ENCODE measurements at places on chromosomes 12 and 14.
A peak's percentile ranks its signal among the peaks of the same experiment; 100 is the strongest.

GRCh38 chr14:77212097-77212870, 30.7 kb downstream of the TMEM63C start:
- no peak for DNase-seq

GRCh38 chr12:26101763-26102162, 23.1 kb downstream of the BHLHE41 start:
- no peak for DNase-seq

GRCh38 chr12:123150744-123151456, at the start of gene PITPNM2:
PITPNM2 (minus strand) TSS chr12:123151090; CDS start chr12:123034590, 116,500 bp downstream.
- peak; percentile 77 for DNase-seq

GRCh38 chr12:48351022-48351708, 446 bp upstream of the ZNF641 start:
- DNase-seq, result no peak

- DNase-seq, result no peak
Measured at GRCh38 chr12:95790033-95790916, at the start of gene NTN4. NTN4 (minus strand) TSS chr12:95790764; CDS start chr12:95790309, 455 bp downstream.

GRCh38 chr12:32497864-32498263, 98.5 kb downstream of the FGD4 start:
- no peak for DNase-seq

GRCh38 chr14:88522393-88522792, 32.4 kb downstream of the PTPN21 start:
- DNase-seq, result no peak

GRCh38 chr14:51869411-51870100, 9.1 kb downstream of the GNG2 start:
- no peak for DNase-seq

DNA sequence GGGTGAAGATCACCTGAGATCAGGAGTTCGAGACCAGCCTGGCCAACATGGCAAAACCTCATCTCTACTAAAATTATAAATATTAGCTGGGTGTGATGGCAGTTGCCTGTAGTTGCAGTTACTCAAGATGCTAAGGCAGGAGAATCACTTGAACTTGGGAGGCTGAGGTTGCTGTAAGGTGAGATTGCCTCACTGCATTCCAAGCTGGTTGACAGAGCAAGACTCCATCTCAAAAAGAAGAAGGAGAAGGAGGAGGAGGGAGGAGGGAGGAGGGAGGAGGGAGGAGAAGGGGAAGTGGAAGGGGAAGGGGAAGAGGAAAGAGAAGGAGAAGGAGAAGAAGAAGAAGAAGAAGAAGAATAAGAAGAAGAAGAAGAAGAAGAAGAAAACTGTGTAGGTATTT, 17.0 kb downstream of the RNASE10 start:
- DNase-seq, result no peak

- peak; percentile 74 for DNase-seq
Measured at GRCh38 chr12:2034633-2035430, 18.0 kb upstream of the CACNA1C start.

Data from posterior cingulate gyrus (tissue), 11 donors.